ENCODE measurements at places on chromosomes 6 and 20. TPM values are rescaled to one million over a fixed set of nuclear protein-coding genes. Genes with fewer than 3 reads are reported as not detected.

The STMN3 gene
- 7.1 TPM for polyA plus RNA-seq

GRCh38 chr20:24677626-24678315 lies 208.3 kb downstream of the SYNDIG1 start:
- DNase-seq: no peak

GRCh38 chr6:39417440-39417839 lies 94.9 kb upstream of the KCNK16 start:
- DNase-seq: no peak

The ADNP gene
- 16.3 TPM for polyA plus RNA-seq

The COL20A1 gene
- not detected for polyA plus RNA-seq

DNA sequence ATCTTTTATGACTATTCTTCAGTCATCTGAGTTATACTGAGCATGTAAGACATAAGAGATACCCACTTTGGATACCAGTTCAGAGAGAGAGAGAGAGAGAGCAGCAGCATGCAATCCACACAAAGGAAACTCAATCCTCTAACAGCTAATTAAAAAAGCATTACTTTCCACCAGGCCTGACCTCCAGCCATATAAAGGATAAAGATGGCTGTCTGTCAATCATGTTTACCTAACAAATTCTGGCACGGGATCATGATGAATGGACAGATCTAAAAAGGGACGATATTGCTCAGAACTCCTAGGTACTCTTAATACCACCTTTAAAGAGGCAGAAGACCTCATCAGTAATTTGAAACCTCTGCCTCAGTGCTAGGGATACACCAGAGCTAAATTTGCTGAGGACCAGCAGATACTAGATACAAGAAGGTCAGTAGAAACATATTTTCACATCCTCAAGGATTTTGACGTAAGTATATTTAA lies 159.2 kb downstream of the RPS12 start:
- DNase-seq: no peak

DNA sequence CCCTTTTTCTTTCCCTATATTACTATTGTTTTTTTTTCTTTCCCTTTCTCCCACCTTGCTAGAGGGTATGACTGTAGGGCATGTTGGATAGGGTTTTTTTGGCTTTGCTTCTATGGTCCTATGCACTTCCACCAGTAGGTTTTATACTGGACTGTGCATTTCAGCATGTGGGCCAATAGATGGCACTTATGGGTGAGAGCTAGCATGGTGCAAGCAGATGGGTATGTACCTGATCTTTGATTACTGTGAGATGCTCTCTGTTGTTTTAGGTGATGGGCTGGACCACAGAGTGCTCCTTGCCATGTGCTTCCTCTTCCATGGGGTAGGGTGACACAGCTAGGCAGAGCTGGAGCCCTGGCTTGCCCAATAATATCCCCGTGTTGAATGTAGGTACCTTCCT lies 128.5 kb upstream of the CHD6 start:
- DNase-seq: no peak

Measured in right cardiac atrium (tissue), 5 donors.